ENCODE measurements at places on chromosomes 7 and 10. TPM values are rescaled to one million over a fixed set of nuclear protein-coding genes. Genes with fewer than 3 reads are reported as not detected.

DNA sequence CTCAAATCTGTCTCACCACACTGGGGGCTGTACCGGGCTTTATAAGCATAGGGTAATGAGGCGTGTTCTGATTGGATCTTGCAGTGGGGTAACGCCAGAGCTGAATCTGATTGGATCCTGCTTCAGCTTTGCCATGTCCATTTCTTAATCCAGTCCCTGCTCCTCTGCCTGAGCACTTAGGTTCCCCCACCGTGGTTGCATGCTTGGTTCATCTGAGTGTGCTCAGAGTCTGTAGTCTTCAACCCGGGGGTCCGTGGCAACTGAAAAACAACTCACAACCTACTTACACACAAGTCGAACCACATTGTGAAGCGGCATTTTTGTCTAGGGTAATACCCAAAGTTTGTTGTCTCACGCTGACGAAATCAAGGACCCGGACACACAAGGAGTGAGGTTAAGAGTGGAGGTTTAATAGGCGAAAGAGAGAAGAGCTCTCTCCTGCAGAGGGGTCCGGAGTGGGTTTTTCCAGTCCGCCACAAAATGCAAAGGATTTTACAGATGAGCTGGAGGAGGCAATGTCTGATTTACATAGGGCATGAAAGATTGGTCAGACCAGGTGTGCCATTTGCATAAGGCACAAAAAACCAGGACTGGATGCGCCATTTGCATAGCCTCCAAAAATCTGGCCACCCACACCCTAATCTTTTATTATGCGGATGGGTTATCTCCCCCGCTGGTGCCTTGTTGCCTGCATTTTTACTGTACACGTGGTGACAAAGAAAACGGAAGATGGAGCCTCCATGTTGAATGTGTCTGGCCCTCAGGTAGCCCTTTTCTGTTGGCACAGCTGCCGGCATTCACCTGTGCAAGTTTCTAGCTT is 641.8 kb upstream of the FOXK1 start:
- DNase-seq: no peak

LHFPL3 gene
- total RNA-seq: not detected

- DNase-seq: no peak
Measured at GRCh38 chr7:41984888-41985287, 252.1 kb downstream of the GLI3 start.

GRCh38 chr10:102449321-102450123 is 1.8 kb downstream of the C10orf95 start:
- peak; percentile 86 for DNase-seq

DNA sequence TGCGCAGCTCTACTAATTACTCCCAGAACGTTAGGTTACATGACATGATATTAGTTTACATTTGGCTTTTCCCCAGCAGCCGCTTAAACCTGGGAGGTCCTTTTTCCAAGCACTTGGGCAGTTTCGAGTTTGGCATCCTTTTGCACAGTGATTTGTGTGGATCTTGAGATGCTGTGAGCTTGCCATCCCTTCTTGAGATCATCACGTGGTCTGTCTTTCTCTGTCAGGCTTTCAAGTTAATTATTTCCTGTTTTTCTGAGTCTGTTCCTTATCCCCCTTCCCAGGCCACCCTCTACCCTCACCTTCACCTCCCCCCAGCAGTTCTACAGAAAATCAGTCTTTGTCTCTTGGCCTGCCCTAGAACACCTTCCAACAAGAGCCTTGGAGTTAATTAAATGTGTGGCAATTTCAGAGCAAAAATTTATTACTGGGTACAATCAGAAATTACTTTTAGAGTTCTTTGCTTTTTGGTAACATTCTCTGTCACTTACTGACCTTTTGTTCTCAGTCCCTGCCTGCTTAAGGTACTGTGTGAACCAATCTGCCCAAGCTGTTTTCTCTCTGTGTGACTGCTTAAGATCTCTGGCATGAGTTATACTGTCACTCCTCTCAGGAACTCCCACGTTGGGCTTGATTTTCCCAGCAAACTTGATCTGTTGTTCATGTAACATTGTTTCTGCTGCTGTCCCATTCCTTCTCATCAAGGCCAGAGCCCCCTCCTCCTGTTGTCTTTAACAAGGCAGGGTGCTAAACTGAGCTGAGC is 3.1 kb upstream of the SLF2 start:
- DNase-seq: no peak

- no peak for DNase-seq
Measured at GRCh38 chr7:43877968-43878864, 8.9 kb upstream of the MRPS24 start.

- peak; percentile 78 for DNase-seq
Measured at GRCh38 chr7:108246227-108246837, 116.2 kb upstream of the LAMB4 start.

- no peak for DNase-seq
Measured at GRCh38 chr10:63710703-63711102, 189.5 kb downstream of the REEP3 start.

DNA sequence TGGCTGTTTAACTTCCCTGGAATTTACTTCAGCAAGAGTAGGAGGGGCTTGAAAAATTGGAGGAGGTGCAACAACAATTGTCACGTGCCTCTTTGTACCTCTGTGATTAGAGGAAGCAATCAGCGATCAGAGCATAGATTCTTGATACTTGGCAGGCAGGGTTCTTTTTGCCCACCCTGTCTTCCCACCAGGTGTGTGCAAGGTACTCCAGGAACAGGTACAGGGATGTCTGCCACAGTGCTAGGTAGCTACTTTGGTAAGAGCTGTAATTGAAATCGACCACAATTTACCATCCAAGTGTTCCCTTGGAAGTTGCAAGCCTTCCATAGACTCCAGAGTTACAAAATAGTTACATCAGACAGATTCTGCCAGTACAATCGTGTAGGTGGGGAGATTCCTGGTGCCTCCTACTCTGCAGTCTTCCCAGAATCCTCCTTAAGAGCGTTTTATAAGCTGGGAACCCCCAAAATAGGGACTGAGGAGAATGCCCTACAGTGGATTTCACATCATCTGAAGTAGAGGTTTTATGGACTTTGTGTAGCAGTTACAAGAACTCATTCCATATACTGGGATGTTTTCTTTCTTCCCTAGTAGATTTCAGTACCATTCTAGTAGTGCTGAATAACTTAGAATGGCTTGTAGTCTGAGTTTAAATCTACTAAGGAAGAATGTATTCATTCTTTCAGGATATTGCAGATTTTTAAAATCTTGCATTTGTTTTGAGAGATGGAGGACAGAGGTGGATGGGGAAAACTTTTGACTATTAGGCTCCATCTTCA is 101.9 kb downstream of the EXOC4 start:
- DNase-seq: no peak

- DNase-seq: no peak
Measured at GRCh38 chr10:24438800-24439199, 229.9 kb downstream of the KIAA1217 start.

DNA sequence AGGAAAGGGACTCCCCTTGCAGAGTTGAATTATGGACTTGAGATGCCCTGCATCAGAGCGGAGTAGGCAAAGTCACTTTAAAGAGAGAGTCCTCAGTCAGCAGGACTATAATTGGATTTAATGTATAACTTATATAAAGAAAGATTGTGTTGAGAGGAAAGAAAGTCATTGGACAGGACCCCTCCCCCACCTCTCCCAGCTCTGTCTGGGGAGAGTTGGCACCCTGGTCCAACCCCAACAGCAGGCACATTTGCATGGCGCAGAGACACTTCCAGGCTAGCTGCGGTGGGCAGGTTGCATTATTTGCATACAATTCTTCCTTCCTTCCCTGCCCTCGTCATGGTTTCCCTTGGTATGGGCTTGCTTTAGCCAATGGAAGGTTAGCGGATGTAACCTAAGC is 46.1 kb upstream of the NPTX2 start:
- no peak for DNase-seq

DNA sequence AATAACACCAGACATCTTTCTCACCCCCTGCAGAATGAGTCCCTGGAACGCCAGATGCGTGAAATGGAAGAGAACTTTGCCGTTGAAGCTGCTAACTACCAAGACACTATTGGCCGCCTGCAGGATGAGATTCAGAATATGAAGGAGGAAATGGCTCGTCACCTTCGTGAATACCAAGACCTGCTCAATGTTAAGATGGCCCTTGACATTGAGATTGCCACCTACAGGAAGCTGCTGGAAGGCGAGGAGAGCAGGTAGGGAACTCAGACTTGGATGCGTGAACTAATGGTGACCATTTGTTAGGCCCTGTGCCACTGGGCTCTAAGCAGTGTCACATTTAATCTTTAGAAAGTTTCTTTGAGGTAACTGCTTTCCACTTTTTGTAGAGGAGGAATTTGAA is 7.1 kb downstream of the VIM start:
- no peak for DNase-seq

DNA sequence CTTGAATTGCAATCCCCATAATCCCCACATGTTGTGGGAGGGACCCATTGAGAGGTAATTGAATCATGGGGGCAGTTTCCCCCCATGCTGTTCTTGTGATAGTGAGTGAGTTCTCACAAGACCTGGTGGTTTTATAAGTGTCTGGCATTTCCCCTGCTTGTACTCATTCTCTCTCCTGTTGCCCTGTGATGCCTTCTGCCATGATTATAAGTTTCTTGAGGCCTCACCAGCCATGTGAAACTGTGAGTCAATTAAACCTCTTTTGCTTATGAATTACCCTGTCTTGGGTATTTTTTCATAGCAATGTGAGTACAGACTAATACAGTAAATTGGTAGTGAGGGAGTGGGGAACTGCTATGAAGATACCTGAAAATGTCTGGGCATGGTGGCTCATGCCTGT is 65.0 kb downstream of the ANKRD7 start:
- no peak for DNase-seq

CDH23 gene
- 5.1 TPM for total RNA-seq

- no peak for DNase-seq
Measured at GRCh38 chr7:158272509-158273137, 315.0 kb downstream of the PTPRN2 start.

HOGA1 gene
- total RNA-seq: 13.3 TPM

- no peak for DNase-seq
Measured at GRCh38 chr7:112232212-112232978, 25.9 kb downstream of the ZNF277 start.

GRCh38 chr10:13745271-13745670 is 158.5 kb downstream of the PRPF18 start:
- DNase-seq: no peak

LIPF gene
- not detected for total RNA-seq

DNA sequence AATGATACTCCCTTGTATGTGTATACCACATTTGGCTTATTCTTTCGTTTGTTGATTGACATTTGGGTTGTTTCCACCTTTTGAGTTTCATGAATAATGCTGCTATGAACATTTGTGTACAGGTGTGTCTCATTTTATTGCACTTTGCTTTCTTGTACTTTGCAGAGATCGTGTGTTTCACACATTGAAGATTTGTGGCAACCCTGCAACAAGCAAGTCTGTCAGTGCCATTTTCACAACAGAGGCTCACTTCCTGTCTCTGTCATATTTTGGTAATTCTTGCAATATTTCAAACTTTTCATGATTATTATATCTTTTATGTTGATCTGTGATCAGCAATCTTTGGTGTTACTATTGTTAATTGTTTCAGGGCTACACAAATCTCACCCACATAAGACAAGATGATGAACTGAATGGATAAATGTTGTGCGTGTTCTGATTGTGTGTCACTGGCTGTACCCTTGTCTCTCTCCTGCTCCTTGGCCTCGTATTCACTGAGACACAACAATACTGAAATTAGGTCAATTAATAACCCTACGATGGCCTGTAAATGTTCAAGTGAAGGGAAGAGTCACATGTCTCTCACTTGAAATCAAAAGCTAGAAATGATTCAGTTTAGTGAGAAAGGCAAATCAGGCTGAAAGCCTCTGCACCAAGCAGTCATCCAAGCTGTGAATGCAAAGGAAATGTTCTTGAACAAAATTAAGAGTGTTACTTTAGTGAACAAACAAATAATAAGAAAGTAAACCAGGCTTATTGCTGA is 133.6 kb upstream of the JCAD start:
- DNase-seq: no peak

NOS3 gene
- total RNA-seq: 12.6 TPM

DNA sequence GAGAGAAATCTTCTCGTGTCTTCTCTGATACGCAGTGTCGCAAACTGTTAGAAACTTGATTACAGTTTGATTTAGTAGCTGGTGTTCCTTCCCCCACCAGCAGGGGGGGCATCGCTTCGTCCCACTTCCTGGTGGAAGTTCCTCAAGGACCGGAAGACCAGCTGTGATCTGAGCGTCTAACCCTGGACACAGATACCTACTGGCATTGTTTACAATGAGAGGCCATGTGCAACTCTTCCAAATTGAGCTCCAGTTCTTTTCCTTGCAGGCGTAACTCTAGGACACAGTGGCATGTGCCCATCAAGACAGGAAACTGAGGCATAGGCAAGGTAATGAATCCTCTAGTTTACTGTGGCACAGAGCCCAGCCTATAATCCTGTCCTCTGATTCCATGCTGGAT is 219.0 kb downstream of the CCDC3 start:
- no peak for DNase-seq

TRIM73 gene
- total RNA-seq: 6.0 TPM

LEP gene
- not detected for total RNA-seq

- no peak for DNase-seq
Measured at GRCh38 chr10:55966101-55966500, 395.0 kb downstream of the ZWINT start.

Data from mucosa of gallbladder (tissue), 1 donor.